Activated CD8-positive, alpha-beta T cell treated with anti-CD3 and anti-CD28 coated beads, Interleukin-2, amount 10 ng/mL, durations not matched to agents 7 days and 5 days (primary cell): ENCODE measurements at places on chromosomes 4 and X. TPM values are rescaled to one million over a fixed set of nuclear protein-coding genes. Genes with fewer than 3 reads are reported as not detected.

The RTL5 gene
- 0.05 TPM for total RNA-seq

The USP17L19 gene
- not detected for total RNA-seq

The ZGRF1 gene
- 47.0 TPM for total RNA-seq

The PTCHD1 gene
- not detected for total RNA-seq

The RBM47 gene
- total RNA-seq: 0.66 TPM

The TLR2 gene
- total RNA-seq: 1.6 TPM

- no peaks in the 10 kb centered on the region for H3K4me1 ChIP-seq
- DNase-seq: no peak
- no peaks in the 10 kb centered on the region for H3K36me3 ChIP-seq
- no peak overlapping the region for H3K27ac ChIP-seq
Observed at GRCh38 chr4:2451036-2451520, 17.8 kb upstream of the RNF4 start.

- no peak for DNase-seq
- H3K36me3 ChIP-seq: no peaks in the 10 kb centered on the region
- no peaks in the 10 kb centered on the region for H3K4me1 ChIP-seq
- no peak overlapping the region for H3K27ac ChIP-seq
Observed at GRCh38 chr4:11636031-11636430, 207.3 kb upstream of the HS3ST1 start.

DNA sequence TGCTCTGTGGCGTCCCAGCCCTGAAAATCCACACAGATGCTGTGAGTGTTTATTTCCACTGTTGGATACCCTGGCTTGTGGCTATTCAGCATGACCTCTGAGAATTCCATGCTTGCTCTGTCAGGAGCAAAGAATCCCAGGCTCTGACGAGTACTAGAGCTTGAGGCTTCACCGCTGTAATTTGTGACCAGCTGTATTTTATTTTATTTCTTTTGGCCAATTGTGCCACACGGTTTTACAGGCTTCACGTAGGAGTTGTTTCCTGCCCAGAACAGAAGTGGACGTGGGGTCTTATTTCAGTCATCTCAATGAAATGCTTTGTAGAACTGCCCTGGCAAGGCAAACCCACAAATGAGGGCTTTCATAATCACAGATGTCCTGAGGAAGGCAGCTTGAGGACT lies 69.4 kb upstream of the CLDN34 start:
- H3K36me3 ChIP-seq: no peaks in the 10 kb centered on the region
- DNase-seq: no peak
- no peak overlapping the region for H3K27ac ChIP-seq
- peaks cover 6% of the 10 kb centered on the region for H3K27me3 ChIP-seq
- no peaks in the 10 kb centered on the region for H3K4me1 ChIP-seq
- no peak overlapping the region for H3K4me3 ChIP-seq

- no peak overlapping the region for H3K4me3 ChIP-seq
- no peaks in the 10 kb centered on the region for H3K27me3 ChIP-seq
- DNase-seq: no peak
- peaks cover 16% of the 10 kb centered on the region for H3K4me1 ChIP-seq
- peaks cover 64% of the 10 kb centered on the region for H3K36me3 ChIP-seq
Observed at GRCh38 chr4:77022560-77023179, 53.1 kb downstream of the CCNI start.

GRCh38 chr4:102868153-102868780 lies 525 bp upstream of the CISD2 start:
- peaks cover 62% of the 10 kb centered on the region for H3K4me1 ChIP-seq
- H3K36me3 ChIP-seq: peaks cover 42% of the 10 kb centered on the region
- H3K4me3 ChIP-seq: peak overlapping the region; percentile 98
- peak overlapping the region; percentile 98 for H3K27ac ChIP-seq

DNA sequence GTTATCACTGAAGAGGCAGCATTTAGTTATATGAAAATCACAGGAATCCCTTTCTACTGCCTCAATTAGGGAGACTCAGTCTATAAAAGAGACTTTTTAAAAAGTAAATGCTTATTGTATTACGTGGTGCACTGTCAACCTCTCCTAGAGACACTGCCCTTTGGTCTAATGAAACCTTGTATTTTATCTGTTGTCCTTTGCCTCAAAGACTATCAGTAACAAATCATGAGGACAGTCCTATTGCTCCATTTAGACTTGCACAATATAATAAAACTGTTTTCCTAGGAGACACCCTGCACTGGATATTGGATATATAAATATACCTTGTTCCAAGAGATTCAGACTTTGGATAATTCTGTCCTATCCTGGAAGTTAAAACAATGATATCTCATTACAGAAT lies 34.2 kb downstream of the VCX3A start:
- no peaks in the 10 kb centered on the region for H3K4me1 ChIP-seq
- H3K27ac ChIP-seq: no peak overlapping the region
- no peak overlapping the region for H3K4me3 ChIP-seq
- no peaks in the 10 kb centered on the region for H3K36me3 ChIP-seq
- H3K27me3 ChIP-seq: no peaks in the 10 kb centered on the region

DNA sequence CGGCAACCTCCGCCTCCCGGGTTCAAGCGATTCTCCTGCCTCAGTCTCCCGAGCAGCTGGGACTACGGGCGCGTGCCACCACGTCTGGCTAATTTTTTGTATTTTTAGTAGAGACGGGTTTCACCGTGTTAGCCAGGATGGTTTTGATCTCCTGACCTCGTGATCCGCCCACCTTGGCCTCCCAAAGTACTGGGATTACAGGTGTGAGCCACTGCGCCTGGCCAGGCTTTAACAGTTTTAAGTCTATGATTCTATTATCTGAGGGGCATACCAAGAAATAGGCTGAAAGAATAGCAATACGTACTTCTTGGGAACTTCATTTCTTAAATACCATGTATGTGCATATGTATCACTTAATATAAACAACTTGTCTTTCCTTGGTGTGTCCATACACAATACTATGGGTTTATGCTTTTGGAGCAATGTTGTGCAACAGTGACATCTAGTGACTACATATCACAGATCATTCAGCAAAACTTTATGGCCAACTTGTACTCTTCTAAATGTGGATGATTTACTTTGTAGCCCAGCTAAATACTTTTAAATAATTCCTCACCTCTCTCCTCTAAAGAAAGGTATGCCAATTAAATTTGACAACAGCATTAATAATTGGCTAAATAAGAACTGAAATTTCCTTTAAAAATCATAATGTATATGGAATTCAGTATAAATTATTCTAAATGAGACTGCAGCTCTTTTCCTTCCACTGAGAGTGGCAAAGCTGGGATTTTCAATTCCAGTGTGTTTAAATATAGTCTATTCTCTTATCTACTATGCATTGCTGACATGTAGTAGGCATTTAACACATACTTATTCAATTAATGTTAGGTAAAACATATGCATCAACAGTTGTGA lies 10.4 kb downstream of the SLC9B1 start:
- H3K36me3 ChIP-seq: no peaks in the 10 kb centered on the region
- no peak overlapping the region for H3K27ac ChIP-seq
- no peak overlapping the region for H3K4me3 ChIP-seq
- peaks cover 8% of the 10 kb centered on the region for H3K27me3 ChIP-seq
- no peaks in the 10 kb centered on the region for H3K4me1 ChIP-seq

- no peak overlapping the region for H3K4me3 ChIP-seq
- no peak overlapping the region for H3K27ac ChIP-seq
- DNase-seq: no peak
- no peaks in the 10 kb centered on the region for H3K4me1 ChIP-seq
- H3K36me3 ChIP-seq: no peaks in the 10 kb centered on the region
- peaks cover 17% of the 10 kb centered on the region for H3K27me3 ChIP-seq
Observed at GRCh38 chr4:26227601-26228229, 93.1 kb upstream of the RBPJ start.

- no peaks in the 10 kb centered on the region for H3K27me3 ChIP-seq
- no peaks in the 10 kb centered on the region for H3K4me1 ChIP-seq
- no peak for DNase-seq
- no peak overlapping the region for H3K27ac ChIP-seq
- no peak overlapping the region for H3K4me3 ChIP-seq
Observed at GRCh38 chr4:76525751-76526150, 90.7 kb downstream of the SHROOM3 start.

GRCh38 chr4:169136796-169137557 lies 126.9 kb upstream of the CBR4 start:
- H3K4me1 ChIP-seq: no peaks in the 10 kb centered on the region
- H3K4me3 ChIP-seq: no peak overlapping the region
- peaks cover 6% of the 10 kb centered on the region for H3K27me3 ChIP-seq
- no peak for DNase-seq

- H3K36me3 ChIP-seq: no peaks in the 10 kb centered on the region
- H3K27me3 ChIP-seq: no peaks in the 10 kb centered on the region
- DNase-seq: no peak
Observed at GRCh38 chr4:70099206-70099605, 49.0 kb downstream of the HTN1 start.

DNA sequence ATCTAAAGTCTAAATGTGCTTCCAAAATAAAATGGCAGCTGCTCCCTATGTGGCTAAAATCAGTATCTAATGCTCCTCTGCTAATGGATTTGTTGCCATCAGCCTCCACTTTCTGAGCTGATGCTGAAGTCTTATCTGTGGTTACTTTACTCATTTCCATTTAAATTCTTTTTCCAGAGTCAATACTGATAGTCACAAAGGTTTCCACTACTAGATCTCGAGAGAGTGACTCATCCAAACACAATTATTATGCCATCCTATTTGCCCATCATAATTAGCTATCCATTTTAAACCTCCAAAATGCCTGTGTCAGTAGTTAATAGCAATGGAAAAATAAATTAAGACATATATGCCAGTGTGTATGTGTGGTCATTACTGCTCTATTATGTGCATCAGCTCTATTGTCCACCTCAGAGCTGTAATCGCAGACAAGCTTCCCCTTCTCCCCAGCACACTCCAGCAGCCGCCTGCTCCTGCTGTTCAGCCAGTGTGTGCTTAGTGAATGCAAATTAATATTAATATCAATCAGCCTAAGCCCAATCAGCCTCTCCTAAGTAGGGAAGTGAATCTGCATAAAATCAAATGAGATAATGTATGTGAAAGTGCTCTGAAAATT lies 199.8 kb upstream of the ZIC3 start:
- no peaks in the 10 kb centered on the region for H3K36me3 ChIP-seq
- no peak overlapping the region for H3K27ac ChIP-seq
- no peak for DNase-seq
- H3K4me3 ChIP-seq: no peak overlapping the region

GRCh38 chr4:147247579-147247978 lies 233.3 kb upstream of the EDNRA start:
- no peaks in the 10 kb centered on the region for H3K36me3 ChIP-seq
- H3K4me1 ChIP-seq: no peaks in the 10 kb centered on the region
- DNase-seq: no peak
- no peaks in the 10 kb centered on the region for H3K27me3 ChIP-seq

DNA sequence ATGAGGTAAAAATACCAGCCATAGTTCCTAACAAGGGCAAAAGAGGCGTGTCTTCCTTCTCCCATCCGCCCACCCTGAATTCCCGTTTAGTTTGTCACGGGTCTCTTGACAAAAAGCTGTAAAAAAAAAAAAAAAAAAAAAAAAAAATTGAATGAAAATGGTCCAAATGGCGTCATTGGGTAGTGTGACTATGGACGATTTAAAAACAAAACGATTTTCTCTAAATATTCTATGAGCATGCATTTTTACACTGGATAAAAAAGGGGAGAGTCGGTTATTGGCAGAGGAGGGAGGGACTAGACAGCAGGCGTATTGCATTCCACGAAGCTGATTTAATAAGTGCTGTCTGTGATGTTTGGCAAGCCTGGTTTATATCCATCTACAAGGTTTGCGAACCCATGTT lies at the start of gene FAM133A:
Gene FAM133A, plus strand, starts transcription at position 338 of the 403 bp plus-strand sequence. CDS start 35,214 bp downstream, outside the sequence.
- peaks cover 4% of the 10 kb centered on the region for H3K27me3 ChIP-seq
- no peaks in the 10 kb centered on the region for H3K36me3 ChIP-seq
- DNase-seq: no peak
- no peaks in the 10 kb centered on the region for H3K4me1 ChIP-seq
- H3K4me3 ChIP-seq: peak within 1 kb of the TSS; percentile 83

DNA sequence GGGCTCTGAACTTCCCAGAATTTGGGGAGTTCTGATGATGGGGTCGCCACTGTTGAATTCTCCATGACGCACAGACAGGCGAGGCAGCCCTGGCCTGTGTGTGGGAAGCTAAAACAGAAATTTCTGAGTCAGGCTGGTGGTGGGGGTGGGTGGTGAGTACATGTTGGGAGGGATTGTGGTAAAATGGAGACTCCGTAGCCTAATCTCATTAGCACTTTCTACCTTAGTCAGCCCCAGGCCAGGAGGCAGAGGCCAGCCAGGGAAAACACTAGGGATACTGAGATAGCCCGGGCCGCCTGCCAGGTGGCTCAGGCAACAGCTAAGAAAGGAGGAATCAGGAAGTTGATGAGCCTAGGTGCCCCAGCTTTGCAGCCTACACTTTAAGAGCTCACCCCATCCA lies 39.3 kb upstream of the NHSL2 start:
- no peak overlapping the region for H3K4me3 ChIP-seq
- peaks cover 6% of the 10 kb centered on the region for H3K27me3 ChIP-seq
- H3K27ac ChIP-seq: no peak overlapping the region

GRCh38 chr4:174248407-174248806 lies 35.1 kb downstream of the FBXO8 start:
- H3K4me1 ChIP-seq: peaks cover 3% of the 10 kb centered on the region
- no peak overlapping the region for H3K27ac ChIP-seq
- DNase-seq: no peak
